ENCODE measurements at places on chromosomes 11 and 22.

DNA sequence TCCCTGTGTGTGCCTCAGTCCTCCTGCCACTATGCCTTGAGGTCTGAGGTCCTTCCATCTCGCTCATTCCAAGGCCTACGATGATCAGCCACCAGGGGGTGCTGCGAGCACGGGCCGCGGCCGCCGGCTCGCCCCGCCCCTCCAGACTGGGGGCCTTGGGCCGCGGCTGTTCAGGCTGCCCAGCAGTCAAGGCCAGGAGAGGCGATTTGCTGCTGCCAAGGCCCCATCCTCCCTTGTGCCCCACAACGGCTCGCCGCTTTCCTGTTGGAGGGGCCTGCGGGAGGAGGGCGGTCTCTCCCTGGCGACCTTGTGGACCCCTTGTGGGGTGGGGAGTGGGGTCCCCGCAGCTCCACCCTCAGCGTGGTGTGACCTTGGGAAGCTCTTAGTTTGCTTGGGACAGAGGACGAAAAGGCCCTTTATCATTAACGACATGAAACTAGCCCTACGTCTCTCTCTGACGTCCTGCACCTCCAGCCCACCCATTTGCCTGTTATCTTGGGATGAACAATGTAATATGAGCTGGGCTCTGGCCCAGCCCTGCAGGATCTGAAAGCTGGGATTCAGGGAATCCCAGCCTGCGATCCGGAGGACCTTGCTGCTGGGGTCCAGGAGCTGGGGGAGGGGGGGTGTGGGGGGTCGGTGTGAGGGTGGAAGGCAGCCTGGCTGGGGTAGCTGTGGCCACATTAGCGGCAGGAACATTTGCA is 5.3 kb upstream of the GALR3 start:
- peak; percentile 78 for DNase-seq

DNA sequence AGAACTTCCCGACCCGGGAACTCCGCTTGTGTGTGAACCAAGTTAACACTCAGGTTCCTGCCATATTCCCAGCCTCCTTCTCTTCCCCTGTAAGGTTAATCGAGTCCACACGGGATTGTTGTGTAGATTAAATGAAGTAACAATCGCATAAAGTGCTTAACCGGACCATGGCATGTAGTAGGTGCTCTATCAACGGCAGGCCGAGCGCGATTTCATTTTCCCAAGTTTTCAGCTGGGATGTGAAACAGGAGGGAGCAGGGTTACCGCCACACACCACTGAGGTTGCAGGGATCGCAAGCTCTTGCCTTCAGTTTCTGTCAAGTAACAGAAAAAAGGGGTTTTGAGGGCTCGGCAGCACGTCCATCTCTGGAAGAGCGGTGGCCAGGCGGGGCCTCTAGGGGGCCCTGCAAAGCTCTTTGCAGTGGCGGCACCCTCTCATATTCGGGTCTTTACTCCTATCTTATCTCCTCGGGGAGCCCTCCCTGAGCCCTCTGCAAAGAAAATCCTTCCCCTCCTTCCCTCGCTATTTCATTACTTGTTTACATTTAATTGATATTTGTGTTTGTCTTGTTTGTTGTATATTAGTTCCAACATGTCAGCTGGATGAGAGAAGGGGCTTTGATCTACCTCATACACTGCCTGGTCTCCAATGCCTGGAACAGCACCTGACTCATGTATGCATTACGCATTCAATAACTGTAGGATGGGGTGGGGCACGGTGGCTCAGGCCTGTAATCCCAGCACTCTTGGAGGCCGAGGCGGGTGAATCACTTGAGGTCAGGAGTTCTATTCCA is 816 bp upstream of the PLEKHA7 start:
- no peak for DNase-seq

DNA sequence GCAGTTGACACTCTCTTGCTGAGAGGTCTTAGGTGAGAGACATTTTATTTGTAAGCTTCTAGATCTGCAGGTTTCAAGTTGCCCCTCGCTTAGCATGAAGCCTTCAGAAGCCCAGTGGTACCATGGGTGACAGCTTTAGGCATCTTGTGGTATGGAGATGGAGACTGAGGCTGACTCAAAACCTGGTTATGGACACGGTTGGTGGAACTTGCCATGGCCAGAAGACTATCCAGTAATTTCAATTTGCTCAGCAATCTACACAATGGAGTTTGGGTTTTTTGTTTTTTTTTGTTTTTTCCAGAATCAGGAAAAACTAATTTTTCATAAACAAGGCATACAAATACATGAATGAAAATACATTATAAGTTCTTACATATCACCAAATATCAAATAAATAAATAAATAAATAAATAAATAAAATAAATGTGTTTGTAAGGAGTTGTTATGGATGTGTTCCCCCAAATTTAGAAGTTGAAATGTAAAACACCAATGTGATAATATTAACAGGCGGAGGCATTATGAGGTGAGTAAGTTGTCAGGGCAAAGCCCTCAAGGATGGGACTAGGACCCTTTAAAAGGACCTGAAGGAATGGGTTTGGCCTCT is 22.6 kb downstream of the ETS1 start:
- DNase-seq: no peak

DNA sequence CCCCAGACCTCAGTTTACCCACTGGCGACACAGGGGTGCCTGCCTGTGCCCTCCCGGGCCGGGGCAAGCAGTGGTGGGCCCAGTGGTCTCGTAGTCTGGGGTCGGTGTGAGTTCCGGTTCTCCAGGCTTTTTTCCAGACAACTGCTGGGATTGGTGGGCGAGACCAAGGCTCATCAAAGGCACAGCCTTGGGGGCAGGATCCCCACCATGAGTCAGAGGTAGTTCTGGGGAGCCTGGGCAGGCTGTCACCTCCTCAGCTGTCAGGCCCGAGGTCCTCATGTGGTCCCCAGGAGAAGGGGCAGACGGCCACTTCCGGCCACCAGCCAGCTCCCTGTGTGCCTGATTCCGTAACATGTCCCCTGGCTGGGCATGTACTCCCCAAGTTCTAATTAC is 827 bp upstream of the MUC2 start:
- DNase-seq: no peak

DNA sequence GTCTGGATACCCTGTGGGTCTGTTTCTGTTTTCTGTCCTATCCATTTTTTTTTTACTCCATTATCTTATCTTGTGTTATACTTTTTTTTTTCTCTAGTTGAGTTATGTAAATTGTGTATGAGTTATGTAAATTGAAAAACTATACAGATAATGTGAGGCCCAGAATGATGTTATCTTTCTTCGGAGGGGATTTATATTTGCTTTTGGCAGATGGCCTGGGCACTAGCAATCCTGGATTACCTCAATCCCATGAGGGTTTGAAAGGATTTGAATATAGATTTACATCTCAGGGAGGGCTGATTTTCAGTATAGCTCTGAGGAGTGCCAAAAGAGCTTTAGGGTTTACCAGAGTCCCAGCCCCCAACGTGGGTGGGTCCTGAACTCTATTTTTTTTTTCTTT is 71.0 kb downstream of the CSTPP1 start:
- no peak for DNase-seq

DNA sequence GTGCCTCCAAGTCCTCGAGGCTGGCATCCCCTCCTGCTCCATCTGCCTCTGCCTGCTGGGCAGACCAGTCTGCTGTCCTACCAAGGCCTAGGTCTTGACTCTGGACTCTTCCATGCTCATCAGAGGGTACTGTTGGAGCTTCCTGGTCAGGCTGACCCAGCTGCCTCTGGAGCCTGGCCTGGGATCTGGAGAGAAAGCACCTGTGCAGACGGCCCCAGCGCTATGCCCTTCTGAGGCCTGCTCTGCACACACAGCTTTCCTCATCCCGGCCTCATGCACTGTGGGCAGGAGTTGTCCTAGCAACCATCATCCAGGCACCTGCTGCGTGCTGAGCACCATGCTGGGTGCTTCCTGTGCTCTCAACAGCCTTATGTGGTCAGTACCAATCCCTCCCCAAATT is 70.8 kb downstream of the CDKN1C start:
- no peak for DNase-seq

DNA sequence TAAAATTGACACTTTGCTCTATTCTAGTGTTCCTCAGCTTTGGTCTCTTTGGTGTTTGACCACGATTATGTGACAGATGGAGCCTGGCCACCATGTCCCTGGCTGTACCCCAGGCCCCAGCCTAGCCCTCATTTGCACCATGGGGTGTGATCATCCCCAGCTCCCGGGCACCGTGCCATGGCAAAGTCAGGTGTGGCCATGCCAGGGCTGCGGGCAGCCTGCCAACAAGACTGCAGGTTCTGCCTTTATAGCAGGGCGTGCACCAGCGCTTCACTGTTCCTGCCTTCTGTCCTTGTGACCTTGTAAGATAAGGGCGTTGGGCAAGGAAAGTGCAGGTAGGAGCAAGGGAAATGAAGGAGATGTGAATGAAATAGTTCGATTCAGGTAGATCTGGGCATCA is 22.4 kb upstream of the APOBEC3A start:
- no peak for DNase-seq

GRCh38 chr11:15266999-15267398 is 152.3 kb downstream of the INSC start:
- no peak for DNase-seq

GRCh38 chr11:8203414-8203715 is 34.5 kb upstream of the RIC3 start:
- no peak for DNase-seq

GRCh38 chr11:119743006-119743405 is 14.0 kb upstream of the NECTIN1 start:
- no peak for DNase-seq

- DNase-seq: no peak
Observed at GRCh38 chr11:36213393-36213840, 75.8 kb downstream of the COMMD9 start.

DNA sequence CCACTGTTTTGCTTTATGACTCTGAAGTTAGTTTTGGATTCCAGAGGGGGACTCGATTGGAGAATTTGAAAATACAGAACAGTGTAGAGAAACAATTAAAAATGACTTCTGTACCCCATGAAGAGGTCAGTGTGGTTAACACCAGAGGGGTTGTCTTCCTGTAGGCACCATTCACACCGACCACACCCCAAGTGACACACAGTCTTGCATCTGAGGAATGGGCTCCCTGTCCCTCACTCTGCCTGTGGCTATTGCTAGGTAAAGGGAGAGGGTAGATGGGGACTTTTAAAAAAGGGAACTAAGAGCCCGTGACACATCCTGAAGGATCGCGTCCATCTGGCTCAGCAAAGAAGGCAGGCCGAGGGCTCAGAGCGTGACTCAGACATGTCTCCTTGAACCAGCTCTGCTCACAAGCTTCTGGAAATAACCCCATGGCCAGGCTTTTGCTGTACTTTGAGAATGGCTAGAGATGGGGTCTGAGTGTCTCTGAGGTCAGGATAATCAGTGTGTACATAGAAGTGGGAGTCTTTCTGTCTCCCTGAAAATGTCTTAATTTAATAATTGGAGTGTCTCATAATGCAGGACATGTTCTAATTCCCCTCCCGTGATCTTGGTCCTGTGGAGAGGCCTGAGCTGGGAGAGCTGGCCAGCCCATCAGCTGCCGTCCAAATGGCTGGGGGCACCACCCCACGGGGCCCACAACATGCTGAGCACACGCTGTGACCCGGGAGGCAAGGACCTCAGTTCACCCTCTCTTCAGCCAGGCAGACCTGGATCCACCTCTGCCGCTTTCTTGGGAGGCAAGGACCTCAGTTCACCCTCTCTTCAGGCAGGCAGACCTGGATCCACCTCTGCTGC is 39.3 kb downstream of the SGSM1 start:
- DNase-seq: no peak

All from natural killer cell treated with Interleukin-12 subunit alpha and Interleukin-12 subunit beta and Interleukin-15 and Interleukin-18, amount 100 ng/mL, for 72 hours (primary cell).